ENCODE measurements at places on chromosomes 11 and 22. TPM values are rescaled to one million over a fixed set of nuclear protein-coding genes. Genes with fewer than 3 reads are reported as not detected.
A peak's percentile ranks its signal among the peaks of the same experiment; 100 is the strongest.

- no peaks in the 10 kb centered on the region for H3K36me3 ChIP-seq
- no peaks in the 10 kb centered on the region for H3K4me1 ChIP-seq
- H3K27ac ChIP-seq: no peak overlapping the region
- H3K27me3 ChIP-seq: no peaks in the 10 kb centered on the region
- no peak overlapping the region for H3K4me3 ChIP-seq
- no peak for DNase-seq
These were observed 8.0 kb downstream of the RAB6A start for GRCh38 chr11:73752903-73753302.

DNA sequence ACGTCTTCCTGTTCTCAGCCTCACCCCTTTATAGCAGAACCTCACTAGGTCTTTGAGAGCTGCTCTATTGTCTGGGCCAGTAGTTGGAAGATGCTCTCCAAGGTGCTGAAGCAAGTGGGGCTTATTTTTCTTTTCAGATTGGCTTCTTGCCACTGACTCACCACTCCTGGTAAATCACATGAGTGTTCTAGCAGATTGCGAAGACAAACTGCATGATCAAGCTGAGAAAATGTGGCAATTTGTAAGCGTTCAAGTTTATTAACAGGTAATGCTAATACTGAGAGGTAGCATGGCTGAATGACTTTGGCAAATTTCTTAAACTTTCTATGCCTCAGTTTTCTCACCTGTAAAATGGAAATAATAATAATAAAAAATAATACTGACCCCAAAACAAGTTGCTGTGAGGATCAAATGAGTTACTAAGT lies 59.2 kb downstream of the CACNG2 start:
- H3K27me3 ChIP-seq: no peaks in the 10 kb centered on the region
- H3K4me3 ChIP-seq: no peak overlapping the region
- no peak for DNase-seq
- no peaks in the 10 kb centered on the region for H3K36me3 ChIP-seq

DNA sequence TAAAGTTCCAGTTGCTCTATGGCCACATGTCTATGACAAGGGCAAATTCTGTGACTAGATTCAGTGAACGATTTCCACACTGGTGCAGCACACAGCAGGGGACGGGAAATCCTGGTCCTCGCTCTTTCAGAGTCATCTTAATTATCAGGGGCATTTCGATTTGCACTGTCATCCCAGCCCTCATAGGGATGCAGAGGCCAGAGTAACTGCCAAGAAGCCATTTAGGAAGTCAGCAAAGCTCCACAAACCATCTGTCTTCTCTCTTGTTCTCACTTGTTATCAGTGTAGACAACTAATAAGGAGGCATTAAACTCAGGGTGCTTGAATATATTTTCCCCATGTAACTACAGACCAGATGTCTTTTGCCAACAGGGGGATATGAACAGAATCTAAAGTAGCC lies 151.7 kb downstream of the STK33 start:
- DNase-seq: no peak
- no peak overlapping the region for H3K4me3 ChIP-seq
- H3K27ac ChIP-seq: no peak overlapping the region
- no peaks in the 10 kb centered on the region for H3K36me3 ChIP-seq

GRCh38 chr11:18958221-18958910 lies 19.2 kb upstream of the MRGPRX1 start:
- no peaks in the 10 kb centered on the region for H3K36me3 ChIP-seq
- no peak overlapping the region for H3K27ac ChIP-seq
- H3K4me3 ChIP-seq: no peak overlapping the region
- DNase-seq: no peak
- H3K27me3 ChIP-seq: no peaks in the 10 kb centered on the region
- H3K4me1 ChIP-seq: no peaks in the 10 kb centered on the region

GRCh38 chr22:38228873-38229740 lies 27.3 kb downstream of the MAFF start:
- H3K4me1 ChIP-seq: peaks cover 27% of the 10 kb centered on the region
- H3K27ac ChIP-seq: peak overlapping the region; percentile 90
- peaks cover 14% of the 10 kb centered on the region for H3K36me3 ChIP-seq
- no peak for DNase-seq
- no peak overlapping the region for H3K4me3 ChIP-seq

GRCh38 chr11:5421811-5422210 lies at the start of gene OR51Q1:
Gene OR51Q1 (plus strand): TSS chr11:5422111. CDS start chr11:5422201, 90 bp downstream.
- H3K4me1 ChIP-seq: no peaks in the 10 kb centered on the region
- no peak for DNase-seq
- no peaks in the 10 kb centered on the region for H3K27me3 ChIP-seq
- no peak within 1 kb of the TSS for H3K4me3 ChIP-seq

DNA sequence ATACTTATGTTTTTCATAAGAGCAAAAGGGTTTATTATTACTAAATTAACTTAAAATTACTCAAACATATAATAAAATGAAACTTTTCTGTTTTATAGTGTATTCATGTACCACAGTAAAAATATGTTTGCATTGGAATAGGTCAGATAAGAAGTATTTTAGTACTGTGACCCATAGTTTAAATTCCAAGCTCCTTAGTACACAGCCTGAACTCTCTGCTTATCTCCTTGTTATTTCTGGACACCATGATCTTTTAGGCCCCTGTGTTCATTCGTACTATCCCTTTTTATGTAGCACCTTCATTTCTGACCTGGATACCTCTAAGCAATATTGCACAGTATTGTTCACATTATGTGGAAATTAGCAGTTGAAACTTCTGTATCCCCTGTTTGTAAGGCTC lies 296.7 kb upstream of the SYN3 start:
- DNase-seq: no peak
- no peaks in the 10 kb centered on the region for H3K27me3 ChIP-seq
- no peaks in the 10 kb centered on the region for H3K4me1 ChIP-seq
- no peak overlapping the region for H3K4me3 ChIP-seq

GRCh38 chr11:118886681-118887111 lies 3.0 kb downstream of the CXCR5 start:
- peaks cover 24% of the 10 kb centered on the region for H3K4me1 ChIP-seq
- H3K36me3 ChIP-seq: no peaks in the 10 kb centered on the region
- H3K27ac ChIP-seq: peak overlapping the region; percentile 79
- H3K27me3 ChIP-seq: no peaks in the 10 kb centered on the region
- H3K4me3 ChIP-seq: peak overlapping the region; percentile 11

GRCh38 chr11:69491071-69492031 lies 9.9 kb downstream of the LINC01488 start:
- no peak overlapping the region for H3K27ac ChIP-seq
- no peaks in the 10 kb centered on the region for H3K27me3 ChIP-seq
- no peak for DNase-seq
- H3K4me1 ChIP-seq: no peaks in the 10 kb centered on the region
- H3K36me3 ChIP-seq: no peaks in the 10 kb centered on the region
- H3K4me3 ChIP-seq: no peak overlapping the region

DNA sequence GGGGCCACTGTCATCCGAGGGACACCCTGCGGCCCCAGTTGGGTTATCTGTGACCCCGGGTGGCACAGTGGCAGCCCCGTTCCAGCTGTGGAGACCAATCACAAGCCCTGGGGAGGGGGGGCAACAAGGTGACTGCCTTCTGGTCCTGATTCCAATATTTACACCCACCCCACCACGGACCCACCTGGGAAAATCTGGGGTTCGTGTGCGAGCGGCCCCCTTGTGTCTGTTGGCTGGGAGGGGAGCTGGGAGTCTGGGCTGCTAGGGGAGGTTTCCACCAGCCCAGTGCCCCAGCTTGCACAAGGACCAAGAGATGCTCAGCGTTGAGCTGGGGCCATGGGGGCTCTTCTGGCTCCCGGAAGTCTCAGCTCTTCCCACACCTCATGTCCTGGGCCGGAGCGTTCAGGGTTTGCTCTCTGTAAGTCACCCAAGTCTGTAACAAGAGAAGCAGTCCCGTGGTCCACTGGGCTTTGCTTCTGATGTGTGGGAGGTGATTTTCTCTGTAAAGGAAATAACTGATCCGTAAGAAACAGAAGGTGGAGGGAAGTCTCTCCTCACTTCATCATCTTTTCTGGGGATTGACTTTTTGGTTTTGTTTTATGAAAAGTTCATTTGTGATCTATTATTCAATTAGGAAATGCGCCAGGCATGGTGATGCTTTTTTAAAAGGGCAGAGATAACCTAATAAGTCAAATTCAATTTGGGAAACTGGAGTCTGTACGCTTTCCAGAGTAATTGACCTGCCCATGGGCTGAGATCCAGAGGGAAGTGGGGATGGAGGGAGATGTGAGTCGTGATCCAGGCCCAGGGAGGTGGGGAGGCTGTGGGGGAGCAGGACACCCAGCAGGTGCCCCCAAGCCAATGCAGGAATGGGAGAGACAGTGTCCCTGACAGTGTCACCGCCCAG lies 22.4 kb upstream of the GAL start:
- H3K4me1 ChIP-seq: peaks cover 10% of the 10 kb centered on the region
- no peaks in the 10 kb centered on the region for H3K36me3 ChIP-seq
- no peak overlapping the region for H3K4me3 ChIP-seq
- no peak for DNase-seq

DNA sequence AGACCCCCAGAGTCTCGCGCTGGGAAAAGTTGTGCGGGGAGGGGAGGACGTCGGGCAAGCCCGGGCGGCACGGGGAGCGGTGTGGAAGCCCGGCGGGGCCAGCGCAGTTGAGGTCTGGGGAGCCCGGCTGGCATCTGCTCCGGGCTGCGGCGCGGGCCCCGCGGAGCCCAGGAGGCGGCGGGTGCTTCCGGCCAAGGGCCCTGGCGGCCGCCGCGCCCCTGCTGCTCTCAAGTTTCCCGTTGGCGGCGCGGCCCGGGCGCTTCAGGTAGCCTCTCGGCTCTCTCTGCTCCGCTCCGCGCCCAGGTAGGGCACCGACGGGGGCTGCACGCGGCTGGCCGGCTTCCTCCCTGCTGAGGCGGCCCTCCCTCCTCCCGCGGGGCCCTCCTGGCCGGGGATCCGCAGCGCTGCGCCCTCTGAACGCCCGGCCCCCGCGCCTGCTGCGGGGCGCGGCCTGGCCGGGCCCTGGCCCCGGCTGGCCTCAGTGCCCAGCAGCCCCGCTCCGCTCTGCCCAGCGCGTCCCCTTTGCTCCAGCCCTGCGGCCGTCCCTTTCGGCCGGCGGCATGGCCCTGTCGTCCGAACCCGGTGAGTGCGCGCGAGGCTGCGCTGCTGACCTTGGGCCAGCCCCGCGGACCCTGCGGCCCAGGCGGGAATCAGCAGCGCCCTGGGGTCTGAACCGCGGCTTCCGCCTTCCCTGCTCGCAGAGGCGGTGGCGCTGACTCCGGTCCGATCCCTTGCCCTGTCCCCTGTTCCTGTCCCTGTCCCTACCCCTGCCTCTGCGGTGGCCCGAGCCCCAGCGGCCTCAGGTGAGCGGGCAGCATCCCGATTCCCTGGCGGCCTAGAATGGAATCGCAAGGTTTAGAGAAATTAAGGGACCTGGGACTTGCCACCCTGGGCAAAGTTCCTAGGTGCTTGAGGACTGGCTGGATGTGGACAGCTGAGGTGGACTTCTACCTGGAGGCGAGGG lies 4.3 kb upstream of the AMPD3 start:
- H3K4me3 ChIP-seq: peak overlapping the region; percentile 77
- H3K27me3 ChIP-seq: no peaks in the 10 kb centered on the region
- DNase-seq: no peak

DNA sequence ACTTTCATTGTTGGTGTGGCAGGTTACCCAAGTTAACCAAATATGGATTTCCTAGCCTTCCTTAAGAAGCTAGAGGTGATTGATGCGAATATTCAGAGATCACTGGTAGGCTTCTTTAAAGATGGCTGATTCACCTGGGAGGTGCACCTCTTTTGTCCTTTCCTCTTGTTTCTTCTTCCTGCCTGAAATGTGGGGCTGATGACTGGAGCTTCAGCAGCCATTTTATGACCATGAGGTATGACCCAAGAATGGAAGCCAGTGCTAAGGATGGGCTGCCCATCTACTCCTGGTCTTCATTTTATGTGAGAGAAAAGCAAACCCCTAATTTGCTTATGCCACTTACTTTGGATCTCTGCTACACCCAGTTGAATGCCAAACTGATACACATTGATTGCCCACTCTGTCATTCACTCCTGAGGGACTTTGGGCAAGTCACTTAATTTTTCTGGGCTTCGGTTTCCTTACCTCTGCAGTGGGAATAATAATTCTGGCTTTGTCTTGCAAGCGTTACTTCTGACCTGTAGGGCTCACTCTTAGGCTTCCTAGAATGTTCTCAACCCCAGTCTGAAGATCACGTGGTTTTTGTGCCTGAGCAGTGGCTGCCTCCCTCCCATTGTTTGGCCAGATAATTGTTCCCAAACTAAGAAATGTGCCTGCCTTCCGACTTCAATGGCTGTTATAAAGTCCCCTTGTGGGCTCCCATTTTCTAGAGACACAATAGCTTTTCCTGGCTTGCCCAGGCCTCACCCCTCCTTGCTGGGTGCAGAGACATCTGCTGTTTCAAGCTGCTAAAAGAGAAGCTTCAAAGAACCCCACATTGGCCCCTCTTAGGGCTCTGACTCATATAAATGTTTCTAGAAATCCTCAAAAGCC lies 243.1 kb downstream of the ST3GAL4 start:
- H3K4me1 ChIP-seq: no peaks in the 10 kb centered on the region
- H3K36me3 ChIP-seq: no peaks in the 10 kb centered on the region
- DNase-seq: no peak
- H3K27me3 ChIP-seq: no peaks in the 10 kb centered on the region
- no peak overlapping the region for H3K27ac ChIP-seq

- H3K4me3 ChIP-seq: no peak overlapping the region
- no peaks in the 10 kb centered on the region for H3K27me3 ChIP-seq
- H3K27ac ChIP-seq: peak overlapping the region; percentile 30
- H3K36me3 ChIP-seq: no peaks in the 10 kb centered on the region
- peaks cover 10% of the 10 kb centered on the region for H3K4me1 ChIP-seq
These were observed 96.1 kb downstream of the MAML2 start for GRCh38 chr11:96246718-96247552.

- H3K27me3 ChIP-seq: no peaks in the 10 kb centered on the region
- DNase-seq: no peak
- no peak overlapping the region for H3K4me3 ChIP-seq
- H3K36me3 ChIP-seq: peaks cover 39% of the 10 kb centered on the region
- no peak overlapping the region for H3K27ac ChIP-seq
- H3K4me1 ChIP-seq: peaks cover 19% of the 10 kb centered on the region
These were observed 27.0 kb downstream of the MYBPC3 start for GRCh38 chr11:47325271-47326041.

- H3K27me3 ChIP-seq: no peaks in the 10 kb centered on the region
- H3K27ac ChIP-seq: peak overlapping the region; percentile 54
- DNase-seq: no peak
- H3K36me3 ChIP-seq: no peaks in the 10 kb centered on the region
- no peak overlapping the region for H3K4me3 ChIP-seq
These were observed 40.4 kb upstream of the ETS1 start for GRCh38 chr11:128627666-128628324.

DNA sequence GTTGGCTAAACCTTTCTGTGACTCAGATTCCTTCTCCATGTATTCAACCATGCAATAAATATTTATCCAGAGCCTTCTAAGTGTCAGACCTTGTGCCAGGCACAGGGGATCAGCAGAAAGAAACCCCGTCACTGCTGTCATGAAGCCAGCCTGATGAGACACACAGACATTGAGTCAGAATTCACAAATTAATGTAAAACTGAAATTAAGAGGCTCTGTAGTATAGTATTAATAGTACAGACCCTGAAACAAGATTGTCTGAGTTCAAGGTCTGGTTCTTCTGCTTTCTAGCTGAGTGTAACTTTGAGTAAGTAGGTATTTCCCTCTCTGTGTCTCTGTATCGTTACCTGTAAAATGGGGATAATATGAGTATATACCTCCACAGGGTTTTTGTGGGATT lies 46.9 kb downstream of the ME3 start:
- H3K27ac ChIP-seq: no peak overlapping the region
- no peaks in the 10 kb centered on the region for H3K36me3 ChIP-seq
- no peak for DNase-seq
- H3K27me3 ChIP-seq: no peaks in the 10 kb centered on the region
- H3K4me3 ChIP-seq: no peak overlapping the region

Gene THY1
- total RNA-seq: 7.6 TPM

Gene WNT7B
- total RNA-seq: 15.8 TPM

Gene CRYBB1
- 0.95 TPM for total RNA-seq

Gene TM7SF2
- total RNA-seq: 79.5 TPM

Gene SLC35C1
- total RNA-seq: 31.1 TPM

Gene ART5
- not detected for total RNA-seq

Gene ZNF70
- 2.7 TPM for total RNA-seq

Gene OR2AG2
- 0.76 TPM for total RNA-seq

Gene AQP11
- not detected for total RNA-seq

Data from esophagus squamous epithelium (tissue), 5 donors.